Activated CD4-positive, alpha-beta memory T cell treated with anti-CD3 and anti-CD28 coated beads for 36 hours (primary cell): ENCODE measurements at places on chromosomes 6 and 20. TPM values are rescaled to one million over a fixed set of nuclear protein-coding genes. Genes with fewer than 3 reads are reported as not detected.

DNA sequence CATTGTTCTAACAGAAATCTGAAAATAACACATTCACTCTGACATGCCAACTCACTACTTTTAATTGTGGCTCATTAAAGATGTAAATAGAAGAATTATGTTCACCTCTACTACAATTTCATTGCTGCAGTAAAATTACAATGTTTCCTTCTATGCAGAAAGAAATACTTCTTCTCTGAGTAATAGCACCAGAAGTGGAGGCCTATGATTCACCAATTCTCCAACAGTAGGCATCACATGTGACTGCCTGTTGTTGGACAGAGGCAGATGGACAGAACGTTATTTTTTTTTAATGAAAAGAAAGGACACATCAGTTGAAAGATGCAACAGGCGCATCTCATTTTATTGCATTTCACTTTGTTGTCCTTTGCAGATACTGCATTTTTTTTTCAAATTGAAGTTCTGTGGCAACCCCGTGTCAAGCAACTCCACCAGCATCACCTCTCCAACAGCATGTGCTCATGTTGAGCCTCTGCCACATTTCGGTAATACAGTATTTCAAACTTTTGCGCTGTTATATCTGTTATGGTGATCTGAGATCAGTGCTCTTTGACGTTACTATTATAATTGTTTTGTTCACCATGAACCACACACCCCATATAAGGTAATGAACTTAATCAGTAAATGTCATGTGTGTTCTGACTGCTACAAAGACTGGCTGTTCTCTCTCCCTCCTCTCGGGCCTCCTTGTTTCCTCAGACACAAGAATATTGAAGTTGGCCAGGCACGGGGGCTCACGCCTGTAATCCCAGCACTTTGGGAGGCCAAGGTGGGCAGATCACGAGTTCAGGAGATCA lies 121.4 kb downstream of the ATXN1 start:
- DNase-seq: no peak

GRCh38 chr6:6891125-6891721 lies 216.5 kb upstream of the RREB1 start:
- no peak for DNase-seq

GRCh38 chr6:4085332-4085700 lies 6.4 kb upstream of the FAM217A start:
- no peak for DNase-seq

GRCh38 chr6:152472325-152472724 lies 164.8 kb downstream of the SYNE1 start:
- no peak for DNase-seq

- DNase-seq: no peak
Observed at GRCh38 chr6:164401871-164402270, 907.5 kb downstream of the C6orf118 start.

DNA sequence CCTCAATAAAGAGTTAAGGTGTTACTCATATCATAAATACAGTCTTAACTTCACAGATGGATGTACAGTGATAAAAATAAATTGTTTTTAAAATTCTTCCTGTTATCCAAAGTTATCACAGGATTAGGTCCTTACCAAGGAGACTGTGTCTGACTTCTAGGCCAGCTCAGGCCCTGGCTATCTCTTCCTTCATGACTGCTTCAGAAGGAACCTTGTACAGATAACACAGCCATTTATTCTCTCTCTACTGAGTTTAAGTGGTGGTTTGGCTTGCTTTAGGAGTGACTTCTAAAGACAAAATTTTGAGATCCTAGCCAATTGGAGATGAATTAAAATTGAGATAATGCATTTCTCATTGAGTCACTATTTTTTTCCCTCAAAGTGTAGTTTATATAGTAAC lies 40.8 kb upstream of the RNF182 start:
- no peak for DNase-seq

DNA sequence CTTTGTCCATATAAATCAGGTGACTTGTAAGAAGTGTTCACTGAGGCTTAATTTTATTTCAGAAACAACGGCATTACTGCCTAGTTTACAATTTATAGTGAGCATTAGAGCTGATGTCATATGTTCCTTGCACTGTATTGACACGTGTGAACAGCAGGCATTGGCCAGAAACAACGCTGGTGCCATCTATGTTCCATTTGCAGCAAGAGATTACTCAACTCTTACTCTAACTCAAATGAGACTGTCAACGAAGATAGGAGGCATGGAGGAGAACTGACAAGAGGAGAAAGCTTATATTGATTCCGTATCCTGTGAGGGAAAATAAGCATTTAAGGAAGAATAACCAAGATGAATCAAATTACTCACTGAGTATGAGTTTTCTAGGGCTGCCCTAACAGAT lies 48.4 kb downstream of the MTFR2 start:
- DNase-seq: no peak

DNA sequence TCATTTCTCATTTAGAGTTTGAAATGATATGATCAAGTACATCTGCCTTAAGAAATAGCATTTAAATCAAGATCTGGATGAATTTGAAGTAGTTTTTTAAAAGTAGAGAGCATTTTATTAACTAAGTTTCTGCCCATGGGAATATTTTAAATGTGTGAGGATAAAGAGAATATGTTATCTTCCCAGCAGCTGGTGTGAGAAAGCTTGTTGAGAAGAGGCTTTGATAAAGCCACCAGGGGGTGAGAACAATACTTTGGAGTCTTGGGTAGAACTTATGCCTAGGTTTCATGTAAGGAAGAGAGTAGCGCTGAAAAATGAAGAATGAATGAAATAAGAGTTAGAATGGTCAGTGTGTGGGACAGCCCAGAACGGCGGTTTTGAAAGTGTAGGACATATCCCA lies 190.2 kb downstream of the GRM1 start:
- DNase-seq: no peak

GRCh38 chr6:71488186-71488585 lies 199.6 kb downstream of the OGFRL1 start:
- no peak for DNase-seq

DNA sequence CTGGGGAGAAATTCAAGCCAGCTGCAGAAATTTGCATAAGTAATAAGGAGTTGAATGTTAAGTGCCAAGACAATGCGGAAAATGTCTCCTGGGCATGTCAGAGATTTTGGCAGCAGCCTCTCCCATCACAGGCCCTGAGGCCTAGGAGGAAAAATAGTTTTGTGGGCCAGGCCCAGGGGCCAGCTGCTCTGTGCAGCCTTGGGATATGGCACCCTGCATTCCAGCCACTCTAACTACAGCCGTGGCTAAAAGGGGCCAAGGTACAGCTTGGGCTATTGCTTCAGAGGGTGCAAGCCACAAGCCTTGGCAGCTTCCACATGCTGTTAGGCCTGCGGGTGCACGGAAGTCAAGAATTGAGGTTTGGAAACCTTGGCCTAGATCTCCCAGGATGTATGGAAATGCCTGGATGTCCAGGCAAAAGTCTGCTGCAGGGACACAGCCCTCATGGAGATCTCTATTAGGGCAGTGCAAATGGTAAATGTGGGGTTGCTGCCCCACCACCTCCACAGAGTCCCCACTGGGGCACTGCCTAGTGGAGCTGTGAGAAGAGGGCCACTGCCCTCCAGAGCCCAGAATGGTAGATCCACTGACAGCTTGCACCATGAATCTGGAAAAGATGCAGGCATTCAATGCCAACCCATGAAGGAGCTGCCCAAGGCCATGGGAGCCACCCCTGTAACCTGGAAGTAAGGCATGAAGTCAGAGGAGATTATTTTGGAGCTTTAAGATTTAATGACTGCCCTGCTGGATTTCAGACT lies 126.5 kb downstream of the DTNBP1 start:
- no peak for DNase-seq

GRCh38 chr6:6315660-6316059 lies 4.8 kb downstream of the F13A1 start:
- peak; percentile 42 for DNase-seq

DNA sequence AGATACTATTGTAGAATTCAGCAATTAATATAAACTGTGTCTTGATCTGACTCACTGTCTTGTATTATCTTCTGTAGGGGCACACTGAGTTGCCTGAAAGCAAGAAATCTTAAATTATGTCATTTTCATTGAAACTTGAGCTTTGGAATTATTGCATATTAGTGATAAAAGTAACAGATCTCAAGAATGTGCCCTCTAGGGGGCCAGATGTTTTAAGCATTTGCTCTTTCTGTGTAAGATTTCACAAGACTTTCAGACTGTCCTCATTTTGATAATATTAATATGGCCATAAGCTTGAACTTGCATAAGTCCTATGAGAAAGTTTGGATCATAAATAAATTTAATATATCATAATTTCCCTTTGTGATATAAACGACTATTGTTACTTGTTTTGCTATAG lies 55.5 kb upstream of the MYO6 start:
- DNase-seq: no peak

- DNase-seq: no peak
Observed at GRCh38 chr20:38061109-38061508, 27.6 kb downstream of the RPRD1B start.

DNA sequence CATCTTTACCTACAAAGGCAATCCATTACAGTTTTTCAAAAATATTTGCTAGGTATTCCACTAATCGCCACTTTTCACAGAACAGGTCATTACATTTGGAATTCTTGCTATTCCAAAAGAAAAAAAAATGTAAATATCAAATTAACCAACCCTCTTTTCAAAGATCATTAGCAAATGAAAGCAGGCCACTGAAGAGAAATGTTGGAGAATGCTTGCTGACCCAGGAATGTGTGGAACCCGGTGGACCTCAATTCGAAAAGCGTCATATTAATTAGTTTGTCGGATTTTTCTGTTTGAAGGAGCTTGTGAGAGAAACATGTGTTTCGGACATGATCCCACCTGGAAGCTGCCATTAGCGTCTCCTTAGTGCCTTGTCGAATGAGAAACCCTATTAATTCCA lies 27.9 kb upstream of the SERPINB9 start:
- no peak for DNase-seq

DNA sequence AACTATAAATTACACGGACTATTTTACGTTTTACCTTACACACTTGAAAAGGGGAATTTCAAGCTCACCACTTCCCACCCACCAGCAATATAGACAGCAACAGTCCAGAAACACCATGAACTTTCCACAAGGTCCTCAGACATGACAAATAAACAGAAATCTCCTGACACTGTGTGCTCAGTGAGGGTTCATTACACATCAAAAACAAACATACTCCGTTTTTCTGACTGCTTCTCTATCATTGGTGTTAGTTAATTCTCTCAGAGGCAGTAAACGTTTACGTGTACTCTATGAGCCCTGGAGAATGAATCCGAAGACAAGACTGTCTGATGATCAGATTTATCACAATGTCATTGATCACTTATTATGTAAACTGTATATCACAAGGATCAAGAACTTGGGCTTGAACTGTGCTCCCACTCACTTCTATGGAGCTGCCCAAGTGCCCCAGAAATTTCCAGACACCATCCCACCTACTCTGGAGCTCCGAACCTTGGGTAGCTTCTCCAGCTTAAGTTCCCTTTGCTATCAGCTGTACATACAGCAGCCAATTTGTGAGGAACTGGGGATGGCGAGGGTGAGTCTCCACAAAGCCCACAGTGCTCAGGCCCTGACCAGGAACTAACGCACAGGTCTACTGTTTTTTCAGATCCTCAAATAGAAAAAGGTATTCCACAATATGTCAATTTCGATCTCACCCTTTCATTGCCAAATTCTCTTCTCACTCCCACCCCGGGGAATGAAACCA lies 86.0 kb downstream of the ALDH8A1 start:
- DNase-seq: no peak

GRCh38 chr20:48406498-48406897 lies 421.3 kb downstream of the PREX1 start:
- peak; percentile 49 for DNase-seq

GRCh38 chr6:92052513-92052912 lies 1366.8 kb downstream of the EPHA7 start:
- no peak for DNase-seq

DNA sequence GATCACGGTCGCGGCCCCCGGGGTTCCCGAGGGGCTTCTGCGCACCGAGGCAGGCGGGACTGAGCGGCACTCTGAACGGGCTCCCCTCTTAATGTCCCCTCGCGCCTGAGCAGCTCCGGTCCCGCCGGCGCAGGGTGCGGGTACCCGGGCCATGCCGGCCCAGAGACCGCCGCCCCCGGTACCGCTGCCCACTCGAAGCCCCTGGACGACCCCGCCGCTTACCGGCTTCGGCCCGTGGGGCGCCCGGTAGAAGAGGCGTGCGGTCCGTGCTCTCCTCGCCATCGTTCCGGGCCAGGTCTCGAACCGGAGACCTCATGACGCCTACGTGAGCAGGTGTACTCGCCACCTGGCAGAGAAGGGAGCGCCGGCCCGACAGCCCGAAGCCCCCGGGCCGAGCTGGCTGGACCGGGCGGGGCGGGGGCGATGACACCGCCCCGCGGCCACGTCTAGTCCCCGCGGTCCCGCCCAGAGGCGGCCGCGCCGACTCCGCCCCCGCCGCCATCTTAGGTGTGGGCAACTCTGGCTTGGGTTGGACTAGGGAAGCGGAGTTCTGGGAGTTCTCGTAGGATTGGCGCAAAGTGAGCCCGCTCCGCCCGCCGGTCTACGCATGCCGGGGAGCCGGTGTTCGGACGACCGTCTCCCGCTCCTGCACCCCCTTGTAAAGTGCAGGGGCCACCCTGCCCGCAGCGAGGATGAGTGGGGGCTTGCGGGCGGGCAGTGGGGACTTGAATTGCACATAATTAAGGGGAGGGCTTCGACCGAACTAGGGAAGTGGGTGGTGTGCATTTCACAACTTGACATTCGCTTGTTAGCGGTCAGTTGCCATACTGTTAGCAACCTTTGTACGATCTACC lies at the start of gene SLC17A5:
SLC17A5 (minus strand) TSS at position 422 of the 854 bp plus-strand sequence; CDS start at position 316, 106 bp downstream.
- DNase-seq: peak; percentile 94

DNA sequence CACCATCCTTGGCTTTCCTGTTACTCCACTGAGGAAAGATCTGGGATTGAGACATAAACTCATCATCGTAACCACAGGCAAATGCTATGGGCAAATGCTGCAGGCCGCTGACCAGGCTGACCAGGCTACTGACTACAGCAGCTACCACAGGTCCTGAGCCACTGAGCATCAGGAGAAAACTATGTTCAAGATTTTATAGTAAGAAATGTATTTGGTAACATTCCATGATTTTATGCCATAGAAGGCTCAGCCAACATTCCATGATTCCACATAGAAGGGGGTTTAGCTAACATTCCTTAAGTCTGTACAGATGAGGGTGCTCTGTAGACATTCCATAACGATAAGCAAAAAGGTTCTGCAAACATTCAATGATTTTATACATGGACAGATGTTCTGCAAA lies 16.1 kb upstream of the B4GALT5 start:
- no peak for DNase-seq

GRCh38 chr6:118581489-118581959 lies 33.4 kb downstream of the PLN start:
- DNase-seq: no peak

The ULBP2 gene
- 0.90 TPM for total RNA-seq

The PTPRA gene
- total RNA-seq: 61.1 TPM

The PTGIS gene
- 1.8 TPM for total RNA-seq

The ABHD16B gene
- total RNA-seq: not detected

The SPTLC3 gene
- total RNA-seq: 0.02 TPM

The FERMT1 gene
- 0.05 TPM for total RNA-seq

The RIOK1 gene
- 33.5 TPM for total RNA-seq

The SLC22A3 gene
- not detected for total RNA-seq

The PTCRA gene
- total RNA-seq: not detected

The FAXC gene
- total RNA-seq: not detected

The PROKR2 gene
- total RNA-seq: not detected

The ADGRG6 gene
- 0.55 TPM for total RNA-seq

The MCHR2 gene
- not detected for total RNA-seq

The RAE1 gene
- total RNA-seq: 38.2 TPM

The GNRH2 gene
- total RNA-seq: 24.0 TPM

The SLC44A4 gene
- total RNA-seq: 0.17 TPM
